Heart left ventricle (tissue), 16 donors: ENCODE measurements at places on chromosomes 2 and 18.

DNA sequence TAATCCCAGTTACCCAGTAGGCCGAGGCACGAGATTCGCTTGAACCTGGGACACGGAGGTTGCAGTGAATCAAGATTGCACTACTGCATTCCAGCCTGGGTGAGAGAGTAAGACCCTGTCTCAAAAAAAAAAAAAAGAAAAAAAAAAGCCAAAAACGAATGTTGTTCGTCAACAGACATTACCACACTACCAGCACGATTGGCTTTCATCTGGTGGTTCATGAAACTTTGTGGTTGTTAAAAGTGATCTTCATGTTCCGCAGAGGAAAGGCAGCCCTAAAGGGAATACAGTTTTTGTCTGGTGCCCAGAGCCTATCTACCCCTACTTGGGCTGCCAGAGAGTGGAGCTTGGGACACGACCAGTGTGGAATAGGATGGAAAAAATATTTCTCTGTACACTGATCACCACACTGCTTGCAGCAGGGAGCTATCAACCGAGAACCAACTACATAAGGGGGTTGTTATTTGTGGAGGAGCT is 13.6 kb upstream of the CXCR4 start:
- DNase-seq = no peak

DNA sequence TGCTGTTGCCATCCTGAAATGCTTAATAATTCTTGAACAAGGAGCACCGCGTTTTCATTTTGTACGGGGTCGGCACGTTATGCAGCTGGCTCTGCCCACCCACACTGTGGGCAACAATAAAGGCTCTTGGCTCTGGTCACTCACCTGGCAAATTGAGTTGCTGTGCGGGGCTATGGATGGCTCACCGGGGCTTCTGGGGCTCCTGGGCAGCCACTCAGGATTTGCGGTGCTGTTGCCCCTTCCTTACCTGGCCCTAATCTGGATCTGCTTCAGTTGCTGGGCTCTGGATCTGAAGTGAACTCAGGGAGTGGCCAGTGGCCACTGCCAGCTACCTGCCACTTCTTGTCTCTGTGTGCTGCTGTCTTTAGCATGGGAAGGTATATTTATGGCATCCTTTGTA is 22.7 kb downstream of the RHOB start:
- no peak for DNase-seq

DNA sequence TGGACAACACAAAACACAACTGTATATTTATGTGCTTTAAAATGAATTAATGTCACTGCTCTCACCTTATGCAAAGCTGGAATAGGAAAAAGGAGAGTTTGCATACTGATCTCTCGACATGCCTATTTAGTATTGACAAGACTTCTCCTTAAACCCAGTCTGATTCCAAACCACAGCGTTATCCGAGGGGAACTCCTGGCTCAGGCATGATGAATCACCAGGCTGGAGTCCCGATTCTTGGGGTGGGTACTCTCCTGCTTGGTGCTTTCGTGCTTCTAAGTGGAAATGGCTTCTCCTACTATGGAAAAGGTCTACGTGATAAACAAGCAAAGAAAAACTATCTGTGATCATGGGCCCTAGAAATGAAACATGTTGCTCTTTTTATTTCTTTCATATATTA is 88.9 kb upstream of the SLC35G4 start:
- DNase-seq = no peak

DNA sequence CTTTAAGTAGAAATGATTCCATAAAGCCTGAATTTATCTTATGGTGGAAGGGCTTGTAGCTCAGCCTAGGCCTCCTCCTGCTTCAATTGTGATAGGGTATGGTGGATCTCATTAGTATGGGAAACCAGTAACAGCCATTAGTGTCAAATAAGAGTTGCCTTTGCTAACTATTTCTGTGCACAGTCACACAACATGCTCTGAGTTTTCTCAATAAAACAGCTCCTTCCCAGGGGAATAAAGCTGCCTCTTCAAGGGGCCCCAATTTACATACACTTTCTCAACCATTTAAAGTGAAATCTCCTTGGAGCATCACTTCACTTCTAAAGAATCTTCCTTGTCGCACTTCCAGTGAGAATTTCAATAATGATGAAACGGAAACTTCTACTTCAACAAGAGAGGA is 53.4 kb downstream of the KLF7 start:
- DNase-seq = no peak
